Stimulated activated CD4-positive, alpha-beta T cell treated with anti-CD3 and anti-CD28 coated beads, Interleukin-2, amount 100 ng/mL, for 24 hours (primary cell): ENCODE measurements at places on chromosomes 1 and 21.

DNA sequence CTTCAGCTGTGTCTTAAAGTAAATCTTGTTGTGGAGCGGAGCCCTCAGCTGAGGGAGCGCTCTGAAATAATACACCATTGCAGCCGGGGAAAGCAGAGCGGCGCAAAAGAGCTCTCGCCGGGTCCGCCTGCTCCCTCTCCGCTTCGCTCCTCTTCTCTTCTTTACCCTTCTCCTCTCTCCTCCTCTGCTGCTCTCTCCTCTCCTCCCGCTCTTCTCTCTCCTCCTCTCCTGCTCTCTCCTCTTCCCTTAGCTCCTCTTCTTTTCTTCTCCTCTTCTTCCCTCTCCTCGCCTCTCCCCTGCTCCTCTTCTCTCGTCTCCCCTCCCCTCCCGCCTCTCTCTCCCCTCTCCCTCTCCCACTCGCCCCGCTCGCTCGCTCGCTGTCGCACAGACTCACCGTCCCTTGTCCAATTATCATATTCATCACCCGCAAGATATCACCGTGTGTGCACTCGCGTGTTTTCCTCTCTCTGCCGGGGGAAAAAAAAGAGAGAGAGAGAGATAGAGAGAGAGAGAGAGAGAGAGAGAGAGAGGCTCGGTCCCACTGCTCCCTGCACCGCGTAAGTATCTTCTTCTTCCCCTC, at the start of gene PROX1:
PROX1 (plus strand) TSS at position 47 of the 580 bp plus-strand sequence. CDS start 8,563 bp downstream, outside the sequence.
- DNase-seq, result no peak

DNA sequence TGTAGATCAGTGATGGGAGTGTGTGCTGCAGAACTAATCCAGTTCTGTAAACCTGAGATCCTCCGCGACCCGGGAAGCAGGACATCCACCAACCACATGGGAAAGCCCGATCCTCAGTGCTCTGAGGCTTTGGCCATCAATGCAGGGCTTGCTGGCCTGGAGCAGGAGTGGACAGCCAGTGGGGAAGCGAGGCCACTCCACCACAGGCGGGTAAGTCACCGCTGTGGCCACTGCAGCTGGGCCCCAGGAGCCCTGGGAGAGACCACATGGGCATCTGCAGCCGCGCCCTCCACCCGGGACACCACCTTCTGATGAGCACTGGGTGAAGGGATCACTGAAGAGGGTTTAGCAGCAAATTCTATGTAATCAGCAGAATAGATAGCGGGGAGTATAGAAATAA, 811 bp downstream of the KRTAP12-1 start:
- DNase-seq, result no peak

DNA sequence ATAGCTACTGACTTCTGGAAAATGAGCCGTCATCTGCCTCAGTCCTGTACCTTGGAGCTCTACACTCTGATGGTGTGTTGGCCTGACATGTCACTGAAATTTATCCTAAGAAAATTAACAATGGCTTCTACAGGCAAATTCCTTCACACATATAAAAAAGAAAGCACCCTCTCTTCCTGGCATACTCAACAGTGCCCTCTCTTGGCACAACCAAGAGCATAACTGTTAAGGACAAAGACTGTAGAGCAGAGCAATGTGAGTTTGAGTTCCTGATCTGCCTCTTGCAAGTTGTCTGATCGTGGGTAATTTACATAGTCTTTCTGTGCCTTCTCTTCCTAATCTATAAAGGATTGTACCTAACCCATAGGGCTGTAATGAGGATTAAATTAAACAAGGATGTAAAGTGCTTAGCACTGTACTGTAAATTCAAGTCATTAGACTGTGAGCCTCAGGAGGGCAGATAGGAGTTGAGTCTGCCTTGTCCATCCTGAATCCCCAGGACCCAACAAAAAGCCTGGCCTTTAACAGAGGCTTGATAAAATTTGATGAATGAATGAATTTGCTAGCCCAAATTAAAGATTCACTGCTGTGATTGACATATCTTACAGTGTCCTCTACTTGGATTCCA, 83.5 kb downstream of the SYF2 start:
- DNase-seq, result no peak

- DNase-seq, result peak; percentile 18
These were observed 135.9 kb downstream of the HHAT start for GRCh38 chr1:210464519-210465039.

- DNase-seq, result no peak
These were observed 179.8 kb downstream of the FOXD2 start for GRCh38 chr1:47617381-47618221.

GRCh38 chr21:25462517-25462971, 144.7 kb downstream of the MRPL39 start:
- DNase-seq, result no peak

DNA sequence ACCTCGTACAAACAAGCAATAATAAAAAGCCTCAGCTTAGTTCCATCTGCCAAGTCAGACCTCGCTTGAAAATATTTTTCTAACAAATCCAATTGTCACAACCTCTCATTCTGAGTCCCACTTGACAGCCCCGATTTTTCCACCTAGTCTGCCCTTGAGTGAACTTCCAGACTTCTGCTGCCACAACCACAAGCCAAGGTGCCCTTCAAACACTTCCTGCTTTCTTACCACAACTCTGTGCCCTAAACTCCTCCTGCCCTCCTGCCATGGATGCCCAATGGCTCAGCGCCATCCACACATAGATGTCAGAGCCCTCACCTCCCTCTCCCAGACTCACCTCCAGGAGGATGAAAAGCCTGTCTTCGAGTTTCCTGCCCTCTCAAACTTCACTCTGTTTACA, 3.9 kb downstream of the TMPRSS2 start:
- no peak for DNase-seq

DNA sequence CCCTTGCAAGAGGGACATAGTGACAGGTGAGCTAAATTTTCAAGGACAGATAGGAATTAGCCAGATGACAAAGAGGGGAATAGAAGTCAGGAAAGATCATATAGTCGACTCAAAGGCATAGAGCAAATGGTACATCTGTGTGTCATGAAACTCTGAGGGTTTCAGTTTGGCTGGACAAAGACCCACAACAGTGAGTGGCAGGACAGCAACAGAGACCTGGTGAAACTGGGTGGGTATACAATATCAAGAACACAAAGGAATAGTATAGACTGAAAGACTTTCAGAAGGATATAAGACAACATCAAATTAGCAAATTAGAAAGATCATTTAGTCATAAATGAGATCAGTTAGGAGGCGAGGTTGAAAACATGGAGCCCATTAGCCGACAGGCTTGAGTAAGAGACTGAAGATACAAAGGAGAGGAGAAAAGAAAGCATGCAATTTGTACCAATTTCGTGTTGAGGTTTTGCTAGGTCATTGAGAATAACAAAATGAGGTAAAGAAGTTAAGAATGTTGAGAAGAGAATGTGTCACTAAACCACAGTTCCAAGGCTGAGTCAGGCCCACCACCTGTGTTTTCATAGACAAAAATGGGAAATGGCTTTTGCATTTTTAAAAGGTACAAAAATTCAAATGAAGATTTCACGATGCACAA, 213.8 kb downstream of the HHIPL2 start:
- no peak for DNase-seq

- no peak for DNase-seq
These were observed 22.9 kb downstream of the PTPRU start for GRCh38 chr1:29258976-29259801.

GRCh38 chr1:67169496-67169895, 3.2 kb downstream of the IL23R start:
- DNase-seq, result no peak

- DNase-seq, result no peak
These were observed 35.1 kb upstream of the ERRFI1 start for GRCh38 chr1:8061210-8061609.

DNA sequence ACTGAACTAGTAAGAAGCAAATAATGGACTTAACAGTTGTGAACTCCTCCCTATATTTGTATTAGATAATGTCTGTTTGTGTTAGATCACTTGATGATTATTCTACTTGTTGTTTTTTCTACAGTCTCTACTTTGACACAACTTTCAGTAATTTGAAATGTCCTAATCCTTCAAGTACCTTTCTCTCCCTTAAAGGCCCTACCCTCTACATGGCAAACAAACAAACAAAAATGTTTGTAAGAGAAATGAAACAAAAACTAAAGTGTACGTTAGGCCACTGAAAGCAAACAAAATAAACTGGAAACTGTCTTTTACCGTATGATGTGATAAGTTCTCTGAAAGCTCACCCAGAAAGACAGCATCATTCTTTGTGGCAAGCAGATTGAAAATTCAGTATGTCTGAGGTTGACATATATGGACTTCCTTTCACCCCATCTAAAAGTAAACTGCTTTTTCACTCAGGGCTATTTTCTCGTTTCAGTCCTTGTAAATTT, 255.9 kb upstream of the SNX7 start:
- no peak for DNase-seq

GRCh38 chr1:111907321-111907720, 82.1 kb downstream of the KCND3 start:
- no peak for DNase-seq

GRCh38 chr1:182629499-182630096, 25.4 kb upstream of the RGS16 start:
- DNase-seq, result peak; percentile 66

DNA sequence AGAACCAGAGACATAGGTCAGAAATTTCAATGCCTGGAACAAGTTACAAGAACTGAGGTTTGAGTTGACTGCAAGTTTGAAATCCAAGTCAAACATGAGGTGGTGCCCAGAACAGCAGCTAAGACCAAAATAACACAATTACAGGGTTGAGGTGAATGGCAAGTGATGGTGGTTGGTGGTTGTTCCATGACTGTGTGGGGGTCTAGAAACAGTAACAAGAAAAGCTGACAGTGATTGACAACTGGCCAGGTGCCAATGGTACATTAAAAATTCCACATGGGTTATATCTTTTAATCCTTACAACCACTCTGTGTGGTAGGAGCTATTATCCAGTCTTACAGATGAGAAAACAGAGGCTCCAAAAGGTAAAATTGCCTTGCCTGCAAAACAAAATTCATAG, 32.0 kb downstream of the RIMS3 start:
- DNase-seq, result no peak

DNA sequence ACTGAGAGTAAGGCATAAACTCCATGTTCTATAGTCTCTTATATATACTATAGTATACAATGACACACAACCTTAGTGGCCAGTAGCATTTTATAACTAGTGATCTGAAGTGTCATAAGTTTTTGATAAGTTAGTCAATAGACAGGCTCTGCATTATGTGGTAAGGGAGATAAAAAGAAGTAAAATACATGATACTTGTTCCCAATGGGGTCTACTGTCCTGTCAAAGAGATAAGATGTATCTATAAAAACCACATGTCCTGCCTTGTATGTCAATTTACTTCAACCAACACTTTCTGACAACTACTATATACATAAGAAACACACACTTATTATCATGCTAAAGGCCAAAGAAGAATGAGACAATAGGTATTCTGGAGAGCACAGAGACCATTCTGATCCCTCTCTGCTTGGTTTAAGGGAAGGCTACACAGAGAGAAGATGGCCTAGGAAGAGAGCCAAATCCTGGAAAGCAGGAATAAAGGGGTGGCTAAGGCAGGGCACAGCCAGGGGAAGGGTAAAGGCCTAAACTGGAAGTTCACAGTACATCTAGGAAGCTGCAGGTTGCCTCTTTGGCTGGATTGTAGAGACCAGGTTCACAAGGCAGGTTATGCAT, 91.4 kb downstream of the LYST start:
- DNase-seq, result no peak

- DNase-seq, result no peak
These were observed 9.1 kb upstream of the GNB1 start for GRCh38 chr1:1899967-1900327.

DNA sequence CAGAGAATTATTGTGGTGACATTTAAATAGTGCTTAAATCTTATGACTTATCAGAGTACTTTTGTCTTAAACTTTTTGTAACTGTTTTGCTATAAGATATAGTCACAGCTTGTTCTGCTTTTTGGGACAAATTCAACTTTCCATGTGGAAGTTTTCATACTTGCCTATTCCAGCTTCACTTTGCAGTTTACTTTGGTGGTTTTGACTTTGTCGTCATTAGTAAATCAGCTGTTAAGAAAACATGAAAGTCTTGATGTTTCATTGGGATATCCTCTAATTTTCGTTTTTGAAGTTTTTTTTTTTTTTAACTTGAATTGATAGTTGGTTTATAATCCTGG, 31.3 kb downstream of the SDCCAG8 start:
- DNase-seq, result no peak

DNA sequence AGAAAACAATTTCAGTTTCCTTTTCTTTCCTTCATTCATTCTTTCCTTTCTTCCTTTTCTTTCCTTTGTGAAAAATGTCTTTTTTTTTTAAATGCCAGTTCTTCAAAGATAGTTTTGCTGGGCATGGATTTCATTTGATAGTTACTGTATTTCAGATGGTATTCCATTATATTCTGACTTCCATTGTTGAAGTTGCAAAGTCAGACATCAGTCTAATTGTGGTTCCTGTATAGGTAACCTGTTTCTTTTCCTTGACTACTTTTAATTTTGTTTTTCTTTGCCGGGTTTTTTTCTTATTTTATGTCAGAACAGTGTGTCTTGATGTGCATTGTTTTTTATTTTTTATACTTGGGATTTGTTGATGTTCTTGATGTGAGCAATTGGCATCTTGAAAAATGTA, 40.4 kb upstream of the MPC2 start:
- DNase-seq, result no peak

- DNase-seq, result no peak
These were observed 18.0 kb downstream of the AGPAT3 start for GRCh38 chr21:43882952-43883545.

DNA sequence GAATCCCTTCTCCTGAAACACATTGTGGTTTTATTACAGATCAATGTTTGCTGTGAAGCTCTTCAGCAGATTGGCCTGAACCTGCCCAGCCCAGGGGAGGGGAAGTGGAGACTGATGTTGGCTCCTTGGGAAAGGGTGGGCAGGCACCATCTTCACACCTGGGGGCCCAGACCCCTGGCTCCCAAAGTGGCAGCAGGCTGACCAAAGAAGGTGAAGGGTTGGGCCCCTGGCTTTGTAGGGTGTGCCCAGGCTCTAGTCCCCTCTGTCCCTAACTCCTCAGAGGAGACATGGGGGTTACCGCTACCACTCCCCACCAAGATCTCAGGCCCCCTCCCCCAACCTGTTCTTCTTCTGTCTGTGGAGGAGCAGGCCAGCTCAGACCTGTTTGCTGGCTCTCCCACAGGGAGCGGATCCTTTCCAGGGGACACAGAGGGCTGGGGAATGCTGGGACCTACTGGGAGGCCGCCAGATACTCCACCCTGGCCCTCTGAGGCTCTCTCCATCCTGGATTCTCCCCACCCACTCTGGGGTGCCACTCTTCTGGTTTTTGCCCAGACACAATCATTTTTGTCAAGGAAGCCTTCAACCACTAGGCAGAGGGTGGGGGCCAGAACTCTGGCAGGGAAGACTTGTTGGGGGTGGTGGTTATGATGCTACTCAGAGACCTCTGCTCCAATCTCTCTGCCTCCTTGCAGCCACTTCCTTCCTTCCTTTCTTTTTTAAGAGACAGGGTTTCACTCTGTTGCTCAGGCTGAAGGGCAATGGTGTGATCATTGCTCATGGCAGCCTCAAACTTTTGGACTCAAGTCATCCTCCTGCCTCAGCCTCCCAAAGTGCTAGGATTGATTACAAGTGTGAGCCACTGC, 5.0 kb upstream of the EFNA3 start:
- no peak for DNase-seq

DNA sequence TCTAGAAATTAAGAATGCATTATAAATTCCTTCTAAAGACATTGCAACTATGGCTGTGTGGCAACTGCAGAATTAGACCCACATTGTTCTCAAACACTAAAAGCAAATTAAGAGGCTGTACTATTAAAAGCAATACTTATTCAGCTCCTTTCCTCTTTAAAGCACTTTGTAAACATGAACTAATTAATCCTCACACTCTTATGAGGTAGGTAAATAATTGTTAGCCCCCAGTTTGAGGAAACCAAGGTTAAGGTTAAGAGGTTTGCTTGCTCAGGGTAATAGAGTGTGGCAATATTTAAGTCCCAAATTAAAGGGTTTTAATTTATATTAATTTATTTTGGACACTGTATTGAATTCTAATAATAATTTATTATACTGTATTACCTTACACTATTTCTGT, 553.8 kb downstream of the LRRIQ3 start:
- DNase-seq, result no peak
